NCI-H446 (cell line): ENCODE measurements at places on chromosomes 7 and 10.

DNA sequence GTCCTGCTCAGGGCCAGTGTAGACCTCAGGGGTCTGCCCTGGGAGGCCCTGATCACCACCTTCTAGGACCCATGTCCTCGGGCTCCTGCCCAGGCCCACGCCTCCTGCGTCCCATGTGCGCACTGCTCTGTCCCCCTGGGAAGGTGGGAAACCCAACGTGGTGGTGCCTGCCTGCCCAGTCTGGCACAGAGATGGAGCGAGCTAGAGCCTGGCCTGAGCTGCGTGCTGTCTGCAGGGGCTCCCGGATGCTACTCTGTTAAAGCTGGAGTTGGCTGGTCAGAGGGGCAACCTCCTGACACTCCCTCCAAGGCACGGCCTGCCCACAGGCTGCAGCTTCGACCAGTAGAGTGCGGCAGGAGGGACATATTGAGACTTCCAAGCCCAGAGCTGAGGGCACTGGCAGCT, 171.7 kb downstream of the DNAJB6 start:
- DNase-seq = no peak

- no peak for DNase-seq
Measured at GRCh38 chr10:124994573-124995473, 52.9 kb downstream of the ZRANB1 start.

DNA sequence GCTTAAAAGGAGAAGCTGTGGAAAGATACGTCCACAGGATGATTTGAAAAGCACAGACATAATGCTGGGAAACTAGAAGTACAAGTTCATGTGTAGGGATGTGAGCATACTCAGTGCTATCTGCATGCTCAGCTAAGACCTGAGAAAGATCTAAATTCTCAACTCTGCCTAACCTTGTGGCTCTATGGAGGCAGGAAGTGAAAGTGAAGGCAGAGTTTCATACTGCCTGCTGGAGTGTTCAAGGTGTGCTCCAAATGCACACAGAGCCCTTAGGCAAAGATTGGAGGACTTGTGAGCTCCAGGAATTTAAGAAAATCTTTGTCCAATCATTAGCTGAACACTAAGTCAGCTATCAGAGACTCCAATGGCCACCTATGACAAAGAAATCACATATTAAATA, 190.9 kb downstream of the RNLS start:
- DNase-seq = no peak

- no peak for DNase-seq
Measured at GRCh38 chr7:21113609-21114415, 314.1 kb upstream of the SP4 start.

DNA sequence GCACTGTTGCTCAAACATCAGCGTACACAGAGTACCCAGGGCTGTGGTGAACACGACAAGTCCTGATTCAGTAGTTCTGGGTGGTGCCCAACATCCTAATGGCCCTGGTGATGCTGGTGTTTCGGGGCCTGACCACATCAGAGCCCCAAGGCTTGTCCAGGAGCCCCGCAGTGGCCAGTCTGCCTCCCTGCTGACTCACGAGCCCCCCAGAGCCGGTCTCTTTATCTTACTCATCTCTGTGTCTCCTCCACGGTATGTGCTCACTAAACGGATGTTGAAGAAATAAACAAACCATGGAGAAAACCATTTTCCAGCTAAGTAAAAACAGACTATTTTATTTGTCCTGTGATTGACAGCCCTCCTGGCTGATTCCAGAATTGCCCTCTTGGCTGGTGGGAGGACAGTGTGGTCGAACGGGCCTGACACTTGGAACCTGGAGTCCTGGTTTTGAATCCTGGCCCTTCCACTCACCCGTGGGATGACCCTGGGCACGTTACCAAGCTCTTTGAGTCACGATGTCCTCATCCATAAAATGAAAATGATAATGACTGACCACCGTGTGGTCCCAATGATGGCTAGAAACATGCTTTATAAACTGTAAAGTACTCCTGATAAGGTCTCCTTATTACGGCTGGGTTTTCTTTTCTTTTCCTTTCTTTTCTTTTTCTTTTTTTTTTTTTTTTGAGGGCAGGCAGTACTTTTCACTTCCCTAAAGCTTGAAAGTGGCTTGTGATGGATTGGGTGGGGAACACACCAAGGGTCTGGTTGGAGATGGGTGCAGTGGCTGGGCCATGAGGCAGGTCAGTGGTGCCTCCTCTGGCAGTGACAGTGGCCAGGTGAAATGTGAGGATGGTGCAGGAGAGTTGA, 5.7 kb downstream of the HIP1 start:
- no peak for DNase-seq

DNA sequence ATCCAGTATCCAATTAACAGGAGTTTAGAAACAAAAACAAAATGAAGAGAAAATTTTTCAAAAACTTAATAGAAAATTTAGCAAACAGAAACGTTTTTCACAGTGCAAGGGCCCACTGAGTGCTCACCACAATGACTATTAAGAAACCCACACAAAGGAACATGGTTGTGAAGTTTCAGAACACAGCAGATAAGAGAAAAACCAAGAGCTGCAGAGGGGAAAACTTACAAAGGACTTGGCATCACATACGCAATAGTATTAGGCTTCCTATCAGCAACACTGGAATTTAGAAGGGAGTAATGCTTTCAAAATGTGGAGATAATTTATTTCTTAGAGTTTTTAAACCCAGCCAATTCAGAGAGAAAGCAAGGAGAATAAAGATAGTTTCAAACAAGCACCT, 1.7 kb upstream of the C7orf25 start:
- no peak for DNase-seq

DNA sequence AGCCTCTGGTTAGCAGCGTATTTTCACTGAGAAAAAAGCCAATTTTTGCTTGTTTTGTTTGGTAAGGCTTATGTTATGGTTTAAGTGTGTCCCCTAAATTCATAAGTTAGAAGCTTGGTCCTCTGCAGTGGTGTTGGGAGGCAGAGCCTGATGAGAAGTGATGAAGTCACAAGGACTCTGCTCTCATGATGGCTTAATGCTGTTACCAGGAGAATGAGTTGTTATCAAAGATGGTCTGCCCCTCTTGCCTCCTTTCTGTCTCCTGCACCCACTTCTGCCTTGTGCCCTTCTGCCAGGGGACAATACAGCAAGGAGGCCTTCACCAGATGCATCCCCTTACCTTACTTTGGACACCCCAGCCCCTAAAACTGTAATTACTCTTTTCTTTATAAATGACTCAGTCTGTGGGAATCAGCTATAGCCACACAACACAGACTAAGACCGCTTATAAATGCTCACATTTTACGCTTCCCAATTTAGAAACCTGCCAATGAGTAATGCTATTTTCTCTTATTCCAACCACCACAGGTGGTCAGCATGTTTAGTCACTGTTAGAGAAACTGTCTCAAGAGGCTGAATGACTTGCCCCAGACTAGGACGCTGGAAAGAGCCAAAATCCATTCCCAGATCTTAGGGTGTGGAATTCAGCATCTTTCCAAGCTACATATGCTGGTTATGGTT, 6.1 kb upstream of the PKD1L1 start:
- DNase-seq = no peak

GRCh38 chr10:1708746-1709145, 28.6 kb downstream of the ADARB2 start:
- DNase-seq = no peak

DNA sequence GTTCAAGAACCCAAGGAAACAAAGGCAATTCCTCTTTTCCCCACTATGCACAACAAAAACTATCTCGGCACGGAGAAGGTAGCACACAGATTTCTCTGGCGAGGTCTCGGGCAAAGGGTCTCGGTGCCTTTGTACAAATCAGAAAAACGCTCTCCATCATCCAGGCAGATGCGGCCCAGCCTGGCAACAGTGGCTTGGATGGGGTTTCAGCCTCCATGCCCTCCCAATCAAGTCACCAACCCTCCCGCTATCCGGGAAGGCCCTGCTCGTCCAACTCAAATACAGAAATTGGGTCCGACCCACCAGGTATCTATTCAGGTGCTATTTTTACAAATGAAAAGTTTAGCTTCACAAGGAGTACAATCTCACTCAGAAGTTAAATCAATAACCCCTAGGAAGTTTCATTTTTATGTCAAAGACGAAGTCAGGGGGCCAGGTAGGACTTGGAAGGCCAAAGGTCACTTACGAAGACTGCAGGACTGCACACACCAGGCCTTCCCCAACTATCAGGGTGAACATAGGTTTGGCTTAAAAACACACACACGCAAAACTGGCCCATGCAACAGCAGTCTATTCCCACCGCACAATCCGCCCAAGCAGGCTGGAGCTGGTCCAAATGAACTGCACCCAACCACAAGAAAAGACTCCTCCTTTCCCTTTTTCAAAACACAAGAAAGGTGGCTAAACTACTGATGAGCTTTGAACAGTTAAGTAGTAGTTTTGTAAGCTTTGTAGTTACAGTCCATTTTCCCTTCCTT, 43.0 kb downstream of the GNA12 start:
- peak; percentile 28 for DNase-seq

DNA sequence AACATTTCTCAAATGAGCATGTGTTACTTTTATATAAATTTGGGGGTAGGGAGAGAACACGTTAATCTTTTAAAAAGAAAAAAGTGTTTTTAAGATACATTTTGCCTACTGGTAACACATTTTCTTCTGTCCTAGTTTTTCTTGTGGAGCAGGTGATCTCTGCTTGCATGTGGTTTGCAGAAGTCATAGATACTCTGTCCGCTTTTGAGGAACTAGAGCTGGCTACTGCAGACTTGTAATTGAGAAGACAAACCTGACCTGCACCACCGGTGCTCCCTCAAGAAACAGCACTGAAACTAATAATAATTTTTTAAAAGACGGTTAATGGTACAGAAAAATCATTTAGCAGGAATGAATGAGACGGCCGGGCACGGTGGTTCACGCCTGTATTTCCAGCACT, 243.1 kb downstream of the KIAA1217 start:
- no peak for DNase-seq

- DNase-seq = no peak
Measured at GRCh38 chr7:88540012-88540411, 219.5 kb upstream of the ZNF804B start.

DNA sequence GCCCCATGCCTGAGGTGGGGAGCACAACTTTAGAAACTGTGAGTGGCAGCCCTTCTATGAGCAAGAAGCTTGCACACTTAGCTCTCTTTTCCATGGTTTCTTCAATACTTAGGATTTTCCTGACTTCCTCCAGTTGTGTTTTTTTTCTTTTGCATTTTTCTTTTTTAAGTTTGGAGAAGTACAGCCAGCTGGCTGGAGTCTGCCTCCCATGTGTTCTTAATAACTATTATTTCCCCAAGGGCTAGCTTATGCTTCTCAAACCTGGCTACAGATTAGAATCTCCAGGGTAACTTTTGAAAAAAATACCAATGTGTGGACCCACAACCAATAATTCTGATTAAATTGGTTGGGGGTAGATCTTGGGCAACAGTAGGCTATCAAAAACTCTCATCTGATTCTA, 37.4 kb upstream of the MEOX2 start:
- DNase-seq = no peak

DNA sequence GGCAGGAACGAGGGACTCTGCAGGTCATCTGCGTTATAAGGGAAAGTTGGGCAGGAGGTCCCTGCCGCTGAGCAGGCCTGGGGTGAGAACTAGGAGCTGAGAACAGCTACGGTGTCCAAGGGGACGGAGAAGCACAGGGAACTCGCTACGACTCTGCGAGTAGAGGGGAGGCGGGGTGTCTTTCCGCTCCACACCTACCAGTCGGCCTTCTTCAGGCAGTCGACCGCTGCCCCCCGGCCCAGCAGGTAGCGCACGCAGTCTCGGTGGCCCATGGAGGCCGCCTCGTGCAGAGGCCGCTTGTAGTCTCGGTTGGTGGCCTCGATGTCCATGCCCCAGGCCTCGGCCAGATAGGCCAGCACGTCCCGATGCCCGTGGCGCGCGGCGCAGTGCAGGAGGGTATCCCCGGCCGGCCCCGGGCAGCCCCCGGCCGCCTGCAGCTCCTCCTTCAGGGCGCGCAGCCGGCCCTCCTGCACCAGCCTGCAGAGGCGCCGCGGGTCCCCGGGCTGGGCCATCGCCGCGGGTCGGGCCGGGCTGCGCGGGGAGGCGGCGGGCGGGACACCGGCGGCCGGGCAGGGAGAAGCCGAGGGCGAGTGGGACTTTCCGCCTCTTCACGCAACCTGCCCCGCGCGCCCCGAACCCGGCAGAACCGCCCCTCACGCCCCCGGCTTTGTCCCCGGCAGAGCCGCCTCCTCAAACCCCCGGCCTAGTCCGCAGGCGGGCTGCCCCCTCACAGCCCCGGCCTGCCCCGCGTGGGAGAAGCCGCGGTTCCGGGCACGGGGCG, 660 bp downstream of the ANKRD16 start:
- DNase-seq = no peak

DNA sequence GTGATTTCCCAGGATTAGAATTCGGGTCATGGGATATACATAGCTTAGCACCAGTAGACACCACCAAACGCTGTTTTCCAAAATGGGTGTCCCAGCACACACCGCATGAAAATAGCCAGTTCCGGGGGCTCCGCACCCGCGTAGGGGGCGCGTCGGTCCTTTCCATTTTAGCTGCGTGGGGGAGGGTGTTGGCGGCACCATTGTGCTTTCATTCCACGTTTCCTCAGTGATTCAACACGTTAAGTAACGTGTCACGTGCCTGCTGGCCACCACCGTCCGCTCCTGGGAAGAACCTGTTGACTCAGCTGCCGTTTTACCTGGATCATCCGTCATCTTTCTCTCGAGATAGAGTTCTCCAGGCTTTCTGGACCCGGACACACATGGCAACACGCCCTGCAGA, 25.6 kb upstream of the ADGRA1 start:
- no peak for DNase-seq

DNA sequence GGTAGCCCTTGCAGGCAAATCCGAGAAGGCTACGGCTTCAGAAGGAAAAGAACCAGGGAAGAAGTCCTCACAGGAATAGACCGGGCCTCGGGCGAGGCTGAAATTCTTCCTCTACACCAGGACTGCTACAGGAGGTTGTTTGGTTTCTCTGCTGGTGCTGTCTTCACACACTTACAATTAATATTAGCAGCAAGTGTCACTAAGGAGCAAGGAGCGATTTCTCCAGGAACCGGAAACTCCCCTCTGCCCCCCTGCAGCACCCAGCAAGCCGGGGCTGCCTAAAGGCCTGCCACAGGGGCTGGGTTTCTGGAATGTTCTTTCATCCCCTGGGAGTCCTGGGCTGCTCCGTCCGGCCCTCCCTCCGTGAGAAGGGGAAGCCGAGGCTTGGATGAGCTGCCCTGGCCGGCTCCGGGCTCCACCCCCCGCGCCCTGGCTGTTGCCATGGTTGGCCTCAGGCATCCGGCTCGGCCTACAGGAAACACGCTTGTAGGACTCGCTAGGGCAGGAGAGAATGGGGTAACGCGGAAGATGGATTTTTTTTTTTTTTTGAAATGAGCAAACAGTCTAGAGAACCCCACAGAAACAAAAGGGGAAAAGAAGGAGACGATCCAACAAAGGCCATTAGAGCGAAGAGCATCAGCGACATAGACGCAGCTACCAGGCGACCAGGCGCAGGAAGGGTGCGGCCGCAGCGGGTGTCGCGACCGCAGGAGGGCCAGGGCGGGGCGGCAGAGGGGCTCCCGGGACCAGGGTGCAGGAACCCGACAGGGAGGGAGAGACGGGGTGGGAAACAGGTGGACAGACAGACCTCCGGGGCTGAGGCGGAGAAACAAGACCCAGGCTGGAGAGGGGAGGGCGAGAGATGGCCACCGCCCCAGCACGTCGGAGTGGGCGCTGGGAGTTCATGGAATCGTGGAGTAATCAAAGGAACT, 33.0 kb downstream of the EN2 start:
- no peak for DNase-seq
